AG08396 (cell line): ENCODE measurements at places on chromosomes 4 and X.

- DNase-seq: no peak
These were observed 389.9 kb upstream of the EMCN start for GRCh38 chr4:100907465-100908454.

GRCh38 chr4:14025111-14025510 is 397.6 kb upstream of the BOD1L1 start:
- no peak for DNase-seq

GRCh38 chr4:162274354-162274753 is 110.6 kb upstream of the FSTL5 start:
- no peak for DNase-seq

- DNase-seq: peak; percentile 36
These were observed 50.0 kb downstream of the COX18 start for GRCh38 chr4:73019462-73020047.

DNA sequence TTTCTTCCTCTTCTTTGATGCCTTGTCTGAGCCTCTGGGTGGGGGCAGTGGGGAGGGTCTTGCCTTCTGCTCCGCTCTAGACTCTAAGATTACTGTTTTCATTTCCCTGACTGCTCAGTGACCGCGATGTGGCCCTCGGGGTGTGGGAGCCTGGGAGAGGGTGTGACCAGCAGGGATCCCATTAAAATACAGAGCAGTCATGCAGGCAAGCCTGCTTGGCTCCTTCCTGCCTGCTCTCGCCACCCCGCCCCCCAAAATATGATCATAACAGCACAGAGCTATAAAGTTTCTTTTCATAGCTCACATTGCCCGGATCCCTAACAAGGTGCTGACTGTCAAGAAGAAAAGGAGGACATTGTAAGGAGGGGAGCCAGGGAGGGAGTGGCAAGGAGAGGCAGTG is 332.9 kb downstream of the RAB28 start:
- no peak for DNase-seq

DNA sequence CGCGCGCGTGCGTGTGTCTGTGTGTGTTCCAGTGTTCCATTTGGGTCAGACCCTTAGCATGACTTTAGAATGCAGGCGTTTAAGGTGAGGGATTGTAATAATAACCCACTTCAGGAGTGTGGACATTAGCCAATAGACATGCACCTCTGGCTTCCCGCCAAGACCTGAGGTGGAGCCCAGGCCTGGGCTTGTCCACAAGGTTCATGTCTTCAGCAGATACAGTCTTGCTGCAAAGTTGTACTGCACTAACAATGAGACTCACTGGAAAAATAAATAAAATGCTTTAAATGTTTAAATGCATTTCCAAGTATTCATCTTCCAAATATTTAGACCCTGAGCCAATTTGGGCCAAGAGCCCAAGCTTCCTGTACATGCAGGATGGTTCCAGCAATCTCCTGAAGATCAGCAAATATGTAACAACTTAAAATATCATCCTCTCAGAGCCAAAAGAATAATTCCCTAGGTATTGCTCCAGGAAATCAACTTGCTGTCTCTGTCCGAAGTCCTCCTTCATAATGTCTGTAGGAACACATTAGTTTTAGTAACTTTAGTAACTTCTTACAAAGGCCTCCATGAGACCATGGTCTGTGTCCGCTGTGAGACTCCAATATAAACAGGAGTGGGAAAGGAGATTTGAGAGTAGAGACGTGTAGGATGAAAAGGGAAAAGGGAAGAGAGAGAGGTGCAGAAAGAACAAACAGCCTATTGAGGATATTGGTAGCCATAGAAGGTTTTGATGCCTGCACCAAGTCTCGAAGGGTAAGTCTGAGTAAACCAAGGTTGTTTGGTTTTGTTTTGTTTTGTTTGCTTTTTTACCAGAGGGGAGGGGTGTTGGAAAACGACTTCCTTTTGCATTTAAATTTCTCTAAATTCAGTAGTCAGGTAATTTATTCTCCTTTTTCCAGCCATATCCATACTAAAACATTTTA is 98.5 kb upstream of the KLF3 start:
- DNase-seq: peak; percentile 53
